GM23338 (cell line): ENCODE measurements at places on chromosomes 3 and 15.

GRCh38 chr3:42088803-42089530 is 2.2 kb upstream of the TRAK1 start:
- no peak for DNase-seq

DNA sequence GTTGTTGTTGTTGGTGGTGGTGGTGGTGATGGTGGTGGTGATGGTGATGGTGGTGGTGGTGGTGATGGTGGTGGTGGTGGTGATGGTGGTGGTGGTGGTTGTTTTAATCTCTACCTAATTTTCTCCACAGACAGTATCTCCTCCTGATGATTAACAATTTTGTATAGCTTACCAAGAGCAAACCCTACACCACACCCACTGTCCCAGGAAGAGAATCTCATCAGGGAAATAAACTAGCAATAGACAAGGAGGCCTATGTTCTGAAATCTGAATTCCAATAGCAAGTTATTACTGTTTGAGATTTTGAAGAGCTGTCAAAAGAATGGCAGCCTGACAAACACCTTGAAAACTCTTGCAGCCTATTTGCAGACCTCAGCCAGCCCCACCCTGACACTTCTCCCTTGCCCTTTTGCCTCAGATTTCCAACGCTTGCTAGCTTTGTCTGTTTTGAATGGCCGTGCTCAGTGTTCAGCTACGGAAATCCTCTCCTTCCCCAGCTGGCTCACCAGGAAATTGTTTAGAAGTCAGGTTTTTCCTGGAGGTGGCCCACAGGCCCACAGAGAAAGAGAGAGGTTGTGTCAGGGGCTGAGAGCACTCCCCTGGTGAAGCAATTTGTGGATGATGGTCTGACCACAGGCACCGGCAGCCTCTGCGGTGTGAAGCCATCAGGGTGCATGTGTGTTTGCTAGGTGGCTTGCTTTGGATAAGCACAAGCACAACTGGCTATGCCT is 101.6 kb downstream of the MAGI1 start:
- no peak for DNase-seq

DNA sequence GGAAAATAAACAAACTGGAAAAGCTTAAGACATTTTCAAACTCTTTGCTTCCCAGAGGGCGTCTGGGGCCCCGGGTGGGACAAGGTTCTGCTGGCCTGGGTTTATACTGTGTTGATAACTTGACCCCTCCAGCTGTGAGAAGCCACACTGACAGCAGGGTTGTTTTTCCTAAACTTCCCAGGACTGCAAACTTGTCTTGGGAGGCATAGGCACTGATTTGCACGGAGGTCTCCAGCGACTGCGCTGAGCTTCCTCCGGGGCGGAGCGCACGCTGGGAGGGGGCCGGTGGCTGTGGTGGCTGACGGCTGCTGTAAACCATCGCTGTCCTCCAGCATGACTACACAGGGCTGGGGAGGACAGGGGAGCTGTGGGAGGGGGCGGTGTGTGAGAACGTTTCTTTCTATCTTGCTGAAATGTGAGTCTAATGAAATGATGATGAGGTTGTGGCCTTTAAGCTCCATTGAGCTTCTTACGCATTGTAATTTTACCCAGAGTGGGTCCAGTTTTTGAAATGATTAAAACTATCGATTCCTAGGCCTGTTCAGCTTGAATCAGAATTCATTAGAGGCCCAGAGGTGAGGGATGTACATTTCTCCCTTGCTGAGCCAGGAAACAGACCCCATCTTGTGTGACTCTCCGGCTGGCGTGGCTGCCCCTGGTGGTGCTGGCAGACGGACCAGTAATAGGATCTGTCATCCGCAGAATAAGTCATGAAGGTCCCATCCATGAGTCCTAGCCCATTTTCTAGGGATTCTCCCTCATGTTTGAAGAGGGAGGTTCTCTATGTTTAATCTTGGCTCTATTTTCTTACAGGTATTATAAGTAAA is 40.5 kb upstream of the VPS8 start:
- no peak for DNase-seq

DNA sequence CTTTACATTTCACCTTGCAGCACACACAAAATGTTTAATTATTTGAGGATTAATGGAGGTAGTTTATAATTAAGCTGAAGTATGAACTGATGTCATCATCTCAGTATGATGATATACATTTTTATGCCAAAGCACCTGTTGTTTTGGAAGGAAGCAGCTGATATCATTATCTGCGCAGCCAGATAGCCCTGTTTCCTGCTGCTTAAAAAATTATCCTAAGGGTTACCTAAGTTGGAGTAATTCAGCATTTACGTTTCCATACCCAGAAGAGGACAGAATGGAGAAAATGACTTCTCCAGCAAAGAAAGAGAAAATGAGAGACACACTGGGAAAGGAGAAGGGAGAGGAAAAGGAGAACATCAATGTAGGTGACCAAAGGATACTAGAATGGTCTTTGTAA is 370.3 kb upstream of the PLSCR5 start:
- DNase-seq = no peak

- peak; percentile 89 for DNase-seq
Observed at GRCh38 chr15:59492389-59493377, 54.7 kb downstream of the FAM81A start.

- DNase-seq = no peak
Observed at GRCh38 chr3:157232141-157232540, 72.2 kb upstream of the CCNL1 start.
